Smooth muscle cell of trachea (primary cell): ENCODE measurements at places on chromosomes 6 and 20. TPM values are rescaled to one million over a fixed set of nuclear protein-coding genes. Genes with fewer than 3 reads are reported as not detected.

The POU5F1 gene
- 0.33 TPM in 1 of 2 replicates, not detected in the other for total RNA-seq

The NCOA6 gene
- total RNA-seq: 4.8 and 9.5 TPM in 2 replicates

The THBS2 gene
- total RNA-seq: 141 and 254 TPM in 2 replicates

The FYN gene
- 45.2 and 87.5 TPM in 2 replicates for total RNA-seq

The PNLDC1 gene
- total RNA-seq: not detected in 2 replicates

The SRPK1 gene
- total RNA-seq: 38.7 and 56.6 TPM in 2 replicates

The TRIM10 gene
- total RNA-seq: not detected in 2 replicates

The MAP3K5 gene
- total RNA-seq: 30.7 and 46.6 TPM in 2 replicates

The PAX1 gene
- total RNA-seq: not detected in 2 replicates

The MAS1 gene
- total RNA-seq: not detected in 2 replicates

The TNFRSF6B gene
- 24.3 and 66.5 TPM in 2 replicates for total RNA-seq

The SEL1L2 gene
- total RNA-seq: not detected in 2 replicates

The CCN6 gene
- not detected in 2 replicates for total RNA-seq

The SPATS1 gene
- total RNA-seq: not detected in 2 replicates

The RNF182 gene
- total RNA-seq: 2.3 and 3.8 TPM in 2 replicates

The B3GALT4 gene
- total RNA-seq: 12.5 and 18.0 TPM in 2 replicates

The NFATC2 gene
- under 0.01 and 0.17 TPM in 2 replicates for total RNA-seq

The PKIB gene
- 2.6 and 11.1 TPM in 2 replicates for total RNA-seq

The TUBB2B gene
- 4.0 and 4.1 TPM in 2 replicates for total RNA-seq

The SIM1 gene
- total RNA-seq: not detected in 2 replicates

The DLK2 gene
- 0.66 TPM in 1 of 2 replicates, not detected in the other for total RNA-seq

The IRAK1BP1 gene
- 3.8 and 5.4 TPM in 2 replicates for total RNA-seq
